Activated CD8-positive, alpha-beta T cell treated with anti-CD3 and anti-CD28 coated beads, Interleukin-2, amount 10 ng/mL, durations not matched to agents 7 days and 5 days (primary cell): ENCODE measurements at places on chromosomes 3 and 15.

DNA sequence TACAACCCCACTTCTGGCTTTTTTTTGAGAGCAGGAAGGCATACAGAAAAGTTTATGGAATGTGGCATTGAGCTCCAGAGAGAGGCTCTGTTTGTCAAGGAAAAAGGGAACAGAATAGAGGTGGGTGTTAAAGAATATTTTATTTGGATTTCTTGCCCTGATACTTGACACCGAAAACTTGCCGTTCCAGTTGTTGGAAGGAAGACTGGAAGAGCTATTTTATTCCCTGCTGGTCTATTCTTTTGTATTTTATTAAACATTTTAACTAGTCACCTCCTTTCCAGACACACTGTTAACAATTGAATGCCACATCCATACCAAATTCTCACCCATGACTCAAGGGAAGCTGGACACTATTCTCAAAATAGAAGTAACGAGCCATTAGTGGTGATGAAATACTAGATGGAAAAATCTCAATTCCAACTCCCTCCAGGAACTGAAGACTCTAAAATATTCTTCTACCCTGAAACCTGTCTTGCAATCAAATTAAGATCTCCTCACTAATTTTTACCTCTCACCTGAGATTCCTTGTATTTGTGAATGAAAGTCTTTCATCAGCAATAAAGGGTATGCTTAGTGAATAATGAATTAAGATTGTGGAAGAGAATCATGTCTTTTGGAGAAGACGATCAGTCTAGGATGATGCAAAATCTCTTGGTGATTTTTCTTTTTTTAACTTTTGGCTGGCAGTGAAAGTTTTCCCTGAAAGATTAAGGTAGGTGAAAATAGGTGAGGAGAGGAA lies 28.5 kb downstream of the GREM1 start:
- H3K27ac ChIP-seq = no peak overlapping the region
- no peak for DNase-seq
- no peaks in the 10 kb centered on the region for H3K36me3 ChIP-seq
- H3K4me1 ChIP-seq = no peaks in the 10 kb centered on the region
- H3K4me3 ChIP-seq = no peak overlapping the region

GRCh38 chr15:29208836-29209235 lies 60.8 kb downstream of the NSMCE3 start:
- H3K27ac ChIP-seq = no peak overlapping the region
- no peak overlapping the region for H3K4me3 ChIP-seq
- H3K4me1 ChIP-seq = peaks cover 7% of the 10 kb centered on the region
- H3K27me3 ChIP-seq = peaks cover 17% of the 10 kb centered on the region

DNA sequence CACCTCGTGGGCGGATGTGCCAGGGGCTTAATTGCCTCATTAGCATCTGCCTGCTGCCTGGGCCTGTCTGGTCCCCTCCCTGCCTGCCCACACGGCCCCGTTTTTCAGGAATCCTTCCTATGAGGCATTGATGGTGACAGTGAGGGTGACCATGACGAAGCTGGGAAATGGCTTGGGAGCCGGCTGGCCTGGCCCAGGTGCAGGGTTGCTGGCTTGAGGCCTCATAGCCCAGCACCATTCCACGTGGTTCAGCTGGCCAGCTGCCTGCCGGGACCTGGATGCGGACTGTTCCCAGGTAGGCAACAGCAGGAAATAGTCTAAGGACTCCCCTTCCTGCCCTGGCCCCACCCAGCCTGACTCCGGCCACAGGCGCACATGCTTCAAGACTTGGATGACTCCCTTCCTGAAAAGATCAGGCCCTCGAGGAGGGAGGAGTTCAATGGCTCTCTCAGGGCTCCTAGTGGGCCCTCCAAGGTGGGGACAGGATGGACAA lies 8.9 kb upstream of the DUSP7 start:
- no peak overlapping the region for H3K4me3 ChIP-seq
- H3K27ac ChIP-seq = no peak overlapping the region
- H3K4me1 ChIP-seq = peaks cover 3% of the 10 kb centered on the region
- DNase-seq = no peak
- no peaks in the 10 kb centered on the region for H3K36me3 ChIP-seq
- H3K27me3 ChIP-seq = no peaks in the 10 kb centered on the region

DNA sequence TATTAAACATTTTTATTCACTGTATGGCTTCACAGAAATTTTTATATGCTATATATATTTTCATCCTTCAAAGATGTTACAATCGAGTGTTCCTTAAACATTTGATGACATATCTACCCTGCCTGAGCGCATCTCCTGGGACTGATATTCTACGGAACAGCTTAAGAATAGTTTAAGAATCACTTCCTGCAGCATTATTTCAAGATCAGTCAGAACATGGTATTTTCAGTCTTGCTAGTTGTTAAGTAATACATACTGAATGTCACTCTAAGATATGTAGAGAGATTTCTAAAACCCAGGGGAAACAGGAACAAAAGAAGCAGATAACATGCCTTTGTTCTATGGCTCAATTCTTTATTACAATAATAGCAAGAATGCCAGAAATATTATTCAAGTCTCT lies 8.7 kb downstream of the COL8A1 start:
- H3K27ac ChIP-seq = no peak overlapping the region
- peaks cover 2% of the 10 kb centered on the region for H3K27me3 ChIP-seq
- H3K36me3 ChIP-seq = no peaks in the 10 kb centered on the region
- no peak for DNase-seq
- H3K4me3 ChIP-seq = no peak overlapping the region
- no peaks in the 10 kb centered on the region for H3K4me1 ChIP-seq

GRCh38 chr15:66156310-66156975 lies 97.1 kb downstream of the MEGF11 start:
- no peak for DNase-seq
- no peak overlapping the region for H3K4me3 ChIP-seq
- H3K27me3 ChIP-seq = peaks cover 3% of the 10 kb centered on the region
- peaks cover 3% of the 10 kb centered on the region for H3K4me1 ChIP-seq

- H3K4me3 ChIP-seq = no peak overlapping the region
- H3K4me1 ChIP-seq = no peaks in the 10 kb centered on the region
- no peaks in the 10 kb centered on the region for H3K36me3 ChIP-seq
- peaks cover 14% of the 10 kb centered on the region for H3K27me3 ChIP-seq
- DNase-seq = no peak
- H3K27ac ChIP-seq = no peak overlapping the region
Measured at GRCh38 chr15:39512643-39513042, 68.2 kb upstream of the THBS1 start.

GRCh38 chr3:139574026-139574947 lies 34.7 kb upstream of the RBP1 start:
- H3K36me3 ChIP-seq = no peaks in the 10 kb centered on the region
- H3K4me1 ChIP-seq = no peaks in the 10 kb centered on the region
- H3K4me3 ChIP-seq = no peak overlapping the region
- no peak overlapping the region for H3K27ac ChIP-seq
- DNase-seq = no peak

DNA sequence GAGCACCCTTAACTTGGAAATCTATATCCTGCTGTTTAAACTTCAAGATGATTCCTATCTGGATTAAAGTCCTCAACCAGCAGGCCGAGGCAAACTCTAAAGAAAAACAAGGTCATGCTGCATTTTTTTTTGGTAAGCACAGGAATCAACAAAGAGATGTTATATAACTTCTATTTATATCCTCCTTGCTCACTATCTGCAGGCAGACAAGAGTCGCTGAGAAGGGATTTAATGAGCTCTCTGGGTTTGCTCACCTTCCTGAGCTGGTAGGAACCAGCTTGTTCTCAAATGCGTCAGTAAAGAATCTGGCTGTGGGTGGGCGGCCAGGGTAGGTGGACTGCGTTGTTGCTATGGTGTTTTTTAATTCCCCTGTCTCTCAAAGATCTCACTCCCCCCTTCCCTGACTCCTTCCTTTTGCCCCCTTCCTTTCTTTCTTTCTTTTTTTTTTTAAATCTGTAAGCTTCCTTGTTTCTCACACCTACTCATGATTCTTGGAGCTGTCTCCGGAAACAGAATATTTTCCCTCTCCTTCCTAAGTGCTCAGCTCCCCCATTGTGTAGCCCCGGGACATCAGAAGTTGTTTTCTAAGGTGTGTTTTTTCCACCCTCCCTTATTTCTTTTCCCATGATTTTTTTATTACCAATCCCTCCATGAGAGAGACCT lies 228.8 kb upstream of the BHLHE40 start:
- peaks cover 78% of the 10 kb centered on the region for H3K36me3 ChIP-seq
- no peak for DNase-seq
- H3K4me1 ChIP-seq = peaks cover 68% of the 10 kb centered on the region
- peak overlapping the region; percentile 41 for H3K27ac ChIP-seq
- no peak overlapping the region for H3K4me3 ChIP-seq
- H3K27me3 ChIP-seq = no peaks in the 10 kb centered on the region

DNA sequence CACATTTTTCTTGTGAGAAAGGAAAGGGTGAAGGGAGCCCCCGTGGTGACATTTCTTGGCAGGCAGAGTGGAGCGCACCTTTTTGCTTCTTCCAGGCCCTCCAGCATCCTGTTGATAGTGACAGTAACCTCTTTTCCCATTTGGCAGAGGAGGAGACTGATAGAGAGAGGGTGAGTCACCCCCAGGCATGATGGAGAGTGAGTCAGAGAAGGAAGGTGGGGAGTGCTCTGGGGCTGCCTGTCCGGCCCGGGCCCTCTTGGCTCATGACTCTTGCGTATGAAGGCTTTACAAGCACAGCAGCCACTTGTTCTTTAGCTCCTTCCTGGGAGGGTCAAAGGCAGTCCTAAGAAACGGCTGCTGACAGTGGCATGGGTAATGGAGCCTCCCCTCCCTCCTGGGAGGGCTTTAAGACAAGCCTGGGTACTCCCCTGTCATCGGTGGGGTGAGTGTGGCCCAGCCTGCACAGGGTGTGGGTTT lies 16.0 kb downstream of the ANKRD63 start:
- no peak overlapping the region for H3K27ac ChIP-seq
- no peaks in the 10 kb centered on the region for H3K4me1 ChIP-seq
- H3K27me3 ChIP-seq = peaks cover 2% of the 10 kb centered on the region
- no peak overlapping the region for H3K4me3 ChIP-seq

DNA sequence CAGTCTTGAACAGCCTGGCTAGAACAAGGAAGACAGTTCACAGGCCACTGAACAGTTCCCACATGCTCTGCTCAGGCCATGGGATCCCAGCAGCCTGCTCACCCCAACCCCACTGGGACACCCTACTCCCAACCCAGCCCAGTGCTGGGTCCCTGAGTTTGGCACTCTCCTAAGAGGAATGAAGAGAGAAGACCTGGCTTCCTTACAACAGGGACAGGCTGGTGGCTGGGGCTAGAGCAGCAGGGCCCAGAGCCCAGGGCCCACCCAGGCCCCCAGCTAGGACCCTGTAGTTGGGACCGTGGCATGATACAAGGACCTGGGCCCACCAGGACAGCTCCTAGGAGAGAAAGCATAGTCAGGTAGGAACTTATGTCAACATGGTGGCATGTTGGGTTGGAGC lies 43.4 kb downstream of the SEMA3G start:
- peak overlapping the region; percentile 41 for H3K27ac ChIP-seq
- DNase-seq = no peak
- H3K27me3 ChIP-seq = no peaks in the 10 kb centered on the region
- H3K4me1 ChIP-seq = peaks cover 5% of the 10 kb centered on the region
- H3K4me3 ChIP-seq = no peak overlapping the region

DNA sequence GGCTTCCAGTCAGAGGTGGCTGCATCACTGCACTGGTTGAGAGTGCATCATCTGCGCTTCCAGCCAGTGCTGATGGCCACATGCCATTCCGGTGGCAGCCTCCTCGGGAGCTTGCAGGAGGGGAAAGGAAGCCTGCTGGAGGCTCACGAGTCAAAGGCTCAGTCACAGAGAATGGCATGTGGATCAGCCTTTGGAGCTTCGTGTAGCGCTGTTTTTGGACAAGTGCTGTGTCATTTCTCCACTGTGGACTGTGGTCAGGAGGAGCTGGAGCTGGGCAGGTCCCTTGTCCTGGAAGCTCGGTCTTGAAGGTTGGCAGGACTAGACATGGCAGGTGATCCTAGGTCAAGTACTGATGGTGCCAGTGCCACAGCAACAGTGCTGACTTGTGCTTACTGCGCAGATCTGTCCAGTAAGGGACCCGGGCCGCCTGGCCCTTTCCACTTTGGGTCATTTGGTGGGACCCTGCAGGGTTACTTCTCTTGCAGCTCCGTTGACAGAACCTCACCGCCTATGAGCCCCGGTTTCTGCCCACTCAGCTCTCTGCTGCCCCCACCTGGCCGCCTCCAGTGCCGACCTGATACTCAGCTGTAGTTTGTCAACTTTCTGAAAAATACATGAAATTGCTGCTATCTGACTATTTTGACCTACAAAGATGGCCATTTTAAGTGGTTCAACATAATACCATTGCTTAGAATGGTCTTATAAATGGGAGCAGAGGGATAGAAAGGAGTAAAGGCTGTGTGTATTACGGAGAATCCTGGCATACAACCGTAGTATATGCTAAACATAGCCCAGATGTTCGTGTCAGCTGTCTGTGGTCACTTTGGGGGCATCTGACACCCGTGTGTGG lies 27.6 kb upstream of the TRPM1 start:
- no peaks in the 10 kb centered on the region for H3K36me3 ChIP-seq
- peaks cover 7% of the 10 kb centered on the region for H3K27me3 ChIP-seq
- no peaks in the 10 kb centered on the region for H3K4me1 ChIP-seq
- H3K4me3 ChIP-seq = no peak overlapping the region
- no peak overlapping the region for H3K27ac ChIP-seq
- DNase-seq = peak; percentile 86

DNA sequence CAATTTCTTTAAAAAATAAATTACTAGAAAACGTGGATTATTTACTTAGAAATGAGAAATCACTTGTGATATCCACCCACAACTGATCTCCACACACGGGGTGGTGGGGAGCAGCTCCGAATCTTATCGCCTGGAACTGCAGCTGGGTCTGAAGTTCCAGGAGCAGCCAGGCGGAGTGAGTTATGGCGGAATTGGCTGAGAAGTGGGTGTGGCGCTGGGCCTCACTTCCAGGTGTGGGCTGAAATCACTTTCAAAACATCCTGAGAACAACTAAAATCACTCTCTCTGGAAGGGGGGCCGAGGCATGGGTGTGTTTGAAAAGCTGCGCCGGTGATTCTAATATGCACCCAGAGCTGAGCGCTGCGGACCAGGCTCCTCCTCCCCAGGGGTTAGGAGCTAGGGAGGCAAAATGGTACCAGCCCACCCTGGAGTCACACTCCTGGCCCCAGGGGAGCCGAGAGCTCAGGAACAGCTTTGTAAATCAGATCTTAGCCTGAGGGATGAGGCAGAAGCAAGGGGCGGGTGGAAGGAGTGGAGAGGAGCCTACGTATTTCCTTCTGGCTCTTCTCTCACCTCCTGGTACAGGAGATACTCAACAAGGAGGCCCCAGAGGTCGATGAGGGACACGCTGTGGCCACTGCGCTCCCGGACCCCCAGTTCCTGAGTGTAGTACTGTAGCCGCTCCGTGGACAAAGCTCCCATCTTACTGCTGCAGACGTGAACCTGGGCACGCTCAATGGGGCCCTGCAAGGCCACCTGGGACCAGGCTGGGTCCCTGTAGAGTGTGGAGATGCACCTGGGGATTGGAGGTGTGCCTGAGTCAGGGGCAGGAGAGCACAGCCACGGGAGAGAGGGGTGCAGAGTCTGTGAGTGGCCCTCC lies 9.6 kb downstream of the PLA2G4F start:
- H3K4me3 ChIP-seq = no peak overlapping the region
- no peak overlapping the region for H3K27ac ChIP-seq
